ENCODE measurements at places on chromosomes 4 and X.

- DNase-seq, result no peak
Observed at GRCh38 chr4:36374836-36375511, 93.6 kb downstream of the DTHD1 start.

- DNase-seq, result peak; percentile 11
Observed at GRCh38 chrX:145484740-145485139, 237.4 kb downstream of the SPANXN1 start.

DNA sequence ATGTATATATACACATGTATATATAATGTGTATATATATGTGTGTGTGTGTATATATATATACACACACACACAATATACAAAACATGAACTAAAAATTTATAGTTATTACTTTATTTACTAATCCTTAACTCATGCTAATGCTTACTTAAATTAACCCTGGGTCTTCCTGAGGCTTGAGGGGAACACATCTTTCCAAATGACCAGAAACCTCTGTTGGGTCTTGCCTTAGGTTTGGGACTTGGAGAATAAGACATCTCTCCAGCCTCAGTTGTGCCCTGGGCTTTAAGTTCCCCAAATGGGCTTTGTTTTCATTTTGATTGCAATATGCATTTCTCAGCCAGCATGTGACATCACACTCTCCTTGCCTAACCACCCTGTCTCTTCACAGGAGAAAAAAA is 7.7 kb downstream of the GEMIN8 start:
- no peak for DNase-seq

DNA sequence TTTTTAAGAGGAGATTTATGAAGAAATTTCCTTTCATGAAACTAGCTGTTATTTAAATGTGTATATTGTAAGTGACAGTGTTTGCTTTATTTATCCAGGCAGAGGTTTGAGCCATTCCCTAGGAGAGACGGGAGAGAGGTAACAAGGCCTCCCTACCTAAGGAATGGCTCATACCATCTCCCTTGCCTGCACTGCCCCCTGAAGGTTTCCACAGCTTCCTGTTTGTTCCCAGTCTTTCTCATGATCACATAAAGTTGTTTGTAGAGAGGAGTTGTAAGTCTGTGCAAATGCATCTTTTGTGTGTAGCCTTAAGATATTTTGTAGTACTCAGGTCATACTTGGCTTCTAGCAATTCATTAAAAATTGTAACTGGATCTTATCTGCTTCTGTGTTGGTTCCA is 1504.5 kb upstream of the PCDH10 start:
- peak; percentile 25 for DNase-seq

GRCh38 chr4:155703486-155704247 is 37.0 kb downstream of the GUCY1A1 start:
- DNase-seq, result peak; percentile 8

DNA sequence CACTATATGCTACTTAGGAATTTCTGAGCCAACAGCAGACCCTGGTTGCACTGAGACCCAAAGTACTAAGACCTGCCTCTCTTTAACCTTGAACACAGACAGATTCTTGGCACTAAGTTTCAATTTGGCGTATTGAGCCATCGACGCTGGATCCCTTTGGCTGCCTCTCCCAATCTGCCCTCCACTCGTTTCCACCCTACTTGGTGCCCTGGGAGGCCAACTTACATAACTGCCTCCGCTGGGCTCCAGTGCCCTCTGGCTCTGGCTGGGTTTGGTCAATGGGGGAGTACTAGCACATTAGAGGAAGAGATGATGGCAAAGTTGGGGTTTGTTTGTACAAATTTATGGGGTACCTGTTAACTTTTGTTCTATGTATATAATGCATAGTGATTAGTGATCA is 63.5 kb downstream of the TMEM156 start:
- no peak for DNase-seq

DNA sequence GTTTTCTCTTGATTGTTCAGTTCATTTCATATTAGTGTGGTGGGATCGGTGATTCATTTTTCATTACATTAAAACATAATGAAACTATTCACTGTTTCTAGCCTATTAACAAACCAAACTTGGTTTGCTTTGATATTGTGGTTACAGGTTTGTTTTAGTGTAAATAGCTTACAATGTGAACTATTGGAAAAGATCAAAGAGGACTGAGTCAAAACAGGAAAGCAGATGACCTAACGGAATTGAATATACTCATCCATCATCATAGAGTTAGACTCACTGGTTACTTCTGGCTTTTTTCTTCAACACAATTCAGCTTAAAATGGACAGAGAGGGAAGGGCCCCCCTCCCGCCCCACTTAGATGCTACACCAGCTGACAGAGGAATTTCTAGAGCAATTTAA is 616.2 kb upstream of the AADAT start:
- DNase-seq, result no peak

- DNase-seq, result no peak
Observed at GRCh38 chrX:124263743-124264142, 68.7 kb upstream of the TEX13D start.

- peak; percentile 1 for DNase-seq
Observed at GRCh38 chr4:72107456-72107855, 75.7 kb downstream of the NPFFR2 start.

DNA sequence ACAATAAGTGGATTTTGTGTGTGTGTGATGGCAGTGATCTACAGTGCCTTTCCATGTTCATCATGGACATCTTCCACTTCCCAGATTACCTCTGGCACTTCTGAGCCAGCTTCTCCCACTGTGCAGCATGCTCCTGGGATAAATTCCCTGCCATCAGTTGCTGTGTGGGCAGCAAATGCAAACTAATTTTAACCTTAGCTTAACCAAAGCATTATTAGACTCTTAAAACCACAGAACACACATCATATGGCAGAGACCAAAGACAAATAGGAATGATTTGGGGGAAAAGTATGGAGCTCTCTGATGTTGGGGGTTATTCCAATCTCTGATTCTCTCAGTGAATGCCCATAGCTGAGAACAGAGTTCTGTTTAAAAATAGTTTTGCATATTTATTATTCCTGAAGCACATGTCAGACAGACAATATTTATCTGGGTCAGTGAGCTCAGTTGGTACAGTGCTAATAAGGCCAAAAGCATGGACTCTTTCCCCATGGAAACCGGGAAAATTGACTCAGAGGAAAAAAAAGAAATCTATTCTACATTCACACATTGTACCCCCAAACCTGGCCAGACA is 567.4 kb downstream of the IQCM start:
- no peak for DNase-seq

GRCh38 chr4:42133006-42133405 is 19.4 kb downstream of the BEND4 start:
- DNase-seq, result no peak

DNA sequence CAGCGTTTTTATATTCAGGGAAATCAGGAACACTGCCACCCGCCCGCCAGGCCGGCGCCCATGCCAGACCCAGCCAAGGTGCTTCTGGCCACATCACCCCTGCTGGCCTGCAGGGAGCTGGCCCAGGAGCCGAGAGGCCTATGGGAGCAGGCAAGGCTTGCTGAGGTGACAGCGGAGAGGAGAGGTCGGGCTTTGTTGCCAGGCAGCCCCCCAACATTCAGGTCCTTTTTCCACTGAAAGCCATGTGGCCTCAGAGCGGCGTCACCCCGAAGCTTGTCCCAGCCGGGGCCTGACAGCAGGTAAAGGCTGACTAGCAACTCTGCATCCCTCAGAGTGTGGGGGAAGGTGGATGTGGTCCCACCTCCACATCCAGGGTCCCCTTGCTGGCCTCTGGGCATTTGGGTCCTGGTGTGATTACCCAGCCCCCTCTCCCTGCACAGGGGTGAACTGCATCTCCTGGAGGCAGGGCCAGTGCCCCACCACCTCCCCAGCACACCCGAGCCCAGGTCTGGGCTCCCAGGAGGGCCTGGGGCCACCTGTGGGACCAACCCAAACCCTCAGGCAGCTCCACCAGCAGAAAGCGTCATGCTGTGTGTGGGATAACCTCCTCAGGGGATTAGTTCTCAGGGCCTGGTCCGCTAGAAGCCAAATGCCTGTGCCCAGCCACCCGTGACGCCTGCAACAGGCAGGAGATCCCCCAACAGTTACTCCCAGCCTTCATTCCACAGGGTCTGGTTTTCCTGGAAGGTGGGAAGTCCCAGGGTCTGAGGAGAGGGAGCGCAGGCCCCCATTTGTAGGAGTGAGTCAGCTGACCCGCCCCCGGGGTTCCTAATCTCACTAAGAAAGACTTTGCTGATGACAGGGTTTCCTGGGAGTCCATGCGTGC is at the start of gene PDE6B:
Gene PDE6B (plus strand): TSS at position 869 of the 886 bp plus-strand sequence. CDS start 54 bp downstream, outside the sequence.
- no peak for DNase-seq

GRCh38 chrX:132648895-132649294 is 160.1 kb upstream of the MBNL3 start:
- no peak for DNase-seq
